Suppressor macrophage treated with lipopolysaccharide for 1 hour (primary cell): ENCODE measurements at places on chromosomes 6 and 20.

DNA sequence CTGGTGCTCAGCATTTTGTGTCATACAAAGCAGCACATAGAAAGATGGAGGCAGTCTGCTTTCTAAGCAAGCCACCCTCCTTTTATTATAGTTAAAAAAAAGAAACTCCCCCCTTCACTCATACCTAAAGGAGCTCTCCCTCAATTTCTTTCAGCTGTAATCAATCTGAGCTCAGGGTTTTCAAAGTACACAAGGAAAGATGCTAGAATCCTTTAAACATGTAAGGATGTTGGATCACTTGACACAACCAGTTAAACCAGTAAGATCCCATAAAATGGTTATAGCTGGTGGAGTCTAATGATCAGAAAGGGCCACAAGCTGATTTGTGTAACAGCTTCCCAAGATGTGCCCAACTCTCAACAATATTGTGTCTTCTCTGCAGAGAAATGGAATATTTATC, at the start of gene CALHM4:
Gene CALHM4, plus strand, starts transcription at position 301 of the 400 bp plus-strand sequence. Its CDS starts 43 bp downstream, at position 344.
- DNase-seq: no peak

GRCh38 chr6:44072959-44073611, 54.2 kb downstream of the MRPL14 start:
- DNase-seq: peak; percentile 91

DNA sequence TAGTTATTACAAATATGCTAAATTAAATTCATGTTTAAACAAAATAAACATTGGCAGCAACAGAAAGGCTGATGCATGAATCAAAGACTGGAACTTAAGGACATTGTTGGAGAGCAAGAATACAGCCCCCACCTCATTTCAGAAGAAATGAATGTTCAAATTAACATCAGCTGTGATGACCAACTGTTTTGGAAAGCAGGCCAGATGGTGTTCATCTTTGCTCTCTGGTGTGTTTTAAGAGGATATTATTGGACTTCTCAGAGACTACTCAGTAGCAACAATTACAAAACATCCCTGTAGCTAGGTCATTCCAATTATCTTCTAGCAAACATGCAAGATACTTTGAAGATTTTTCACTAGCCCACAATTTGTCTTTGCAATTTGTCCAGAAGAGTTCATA, 118.6 kb upstream of the DOK5 start:
- no peak for DNase-seq

DNA sequence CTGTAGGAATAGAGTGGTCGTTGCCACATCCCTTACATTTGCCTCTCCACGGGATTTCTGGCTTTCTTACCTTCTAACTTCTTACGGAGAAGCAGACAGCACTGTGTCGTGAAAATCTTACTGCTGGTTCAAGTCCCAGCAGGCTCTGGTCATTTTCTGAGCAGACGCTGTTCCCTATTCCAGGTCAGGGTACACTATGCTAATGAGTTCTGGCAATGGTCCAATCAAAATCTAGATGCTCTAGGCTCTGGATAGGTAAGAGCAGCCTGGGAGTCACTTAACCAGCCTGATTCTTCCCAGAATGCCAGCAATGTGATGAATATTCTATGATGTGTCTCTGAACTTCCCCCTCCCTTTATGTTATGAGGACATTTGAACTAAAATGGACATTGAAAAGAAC, at the start of gene GCM1:
Gene GCM1, minus strand, starts transcription at position 158 of the 400 bp plus-strand sequence. CDS start 3,209 bp downstream, outside the sequence.
- no peak for DNase-seq

DNA sequence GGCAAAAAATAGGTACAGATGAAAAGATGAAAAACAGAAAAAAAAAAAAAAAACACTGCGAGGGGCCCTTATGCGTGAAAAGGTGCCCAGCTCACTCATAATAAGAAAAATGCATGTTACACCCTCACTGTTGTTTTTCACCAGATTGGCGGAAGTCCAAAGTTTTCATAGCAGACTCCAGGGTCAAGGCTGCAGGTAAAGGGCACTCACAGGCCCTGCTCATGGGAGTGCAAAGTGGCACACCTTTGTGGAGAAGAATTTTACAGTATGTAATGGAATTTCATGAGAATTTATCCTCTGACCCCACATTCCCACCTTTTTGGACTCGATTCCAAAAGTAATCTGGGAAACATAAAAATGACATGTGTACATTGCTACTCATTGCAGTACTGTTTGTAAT, 108.2 kb downstream of the CDKAL1 start:
- no peak for DNase-seq

DNA sequence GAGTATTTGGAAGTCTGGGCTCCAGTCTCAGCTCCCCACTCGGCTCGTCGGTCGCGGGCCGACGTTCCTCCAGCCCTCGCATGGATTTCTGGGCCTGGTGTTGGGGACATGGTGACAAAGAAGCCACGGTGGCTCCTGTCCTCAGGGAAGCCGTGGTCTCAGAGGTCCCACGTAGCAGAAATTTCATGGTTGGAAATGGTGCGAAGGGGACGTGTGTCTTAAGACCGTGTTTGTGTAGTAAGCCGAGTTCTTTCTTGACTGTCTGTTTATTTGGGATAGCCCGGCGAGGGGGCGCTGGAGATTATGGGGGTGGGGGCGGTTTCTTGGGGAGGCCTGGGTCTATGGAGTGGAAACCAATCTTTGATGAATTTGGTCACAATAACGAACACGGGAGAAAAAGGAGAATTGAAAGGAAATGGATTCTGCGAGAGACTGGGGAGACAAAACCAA, 23.5 kb upstream of the MAP3K7 start:
- no peak for DNase-seq

DNA sequence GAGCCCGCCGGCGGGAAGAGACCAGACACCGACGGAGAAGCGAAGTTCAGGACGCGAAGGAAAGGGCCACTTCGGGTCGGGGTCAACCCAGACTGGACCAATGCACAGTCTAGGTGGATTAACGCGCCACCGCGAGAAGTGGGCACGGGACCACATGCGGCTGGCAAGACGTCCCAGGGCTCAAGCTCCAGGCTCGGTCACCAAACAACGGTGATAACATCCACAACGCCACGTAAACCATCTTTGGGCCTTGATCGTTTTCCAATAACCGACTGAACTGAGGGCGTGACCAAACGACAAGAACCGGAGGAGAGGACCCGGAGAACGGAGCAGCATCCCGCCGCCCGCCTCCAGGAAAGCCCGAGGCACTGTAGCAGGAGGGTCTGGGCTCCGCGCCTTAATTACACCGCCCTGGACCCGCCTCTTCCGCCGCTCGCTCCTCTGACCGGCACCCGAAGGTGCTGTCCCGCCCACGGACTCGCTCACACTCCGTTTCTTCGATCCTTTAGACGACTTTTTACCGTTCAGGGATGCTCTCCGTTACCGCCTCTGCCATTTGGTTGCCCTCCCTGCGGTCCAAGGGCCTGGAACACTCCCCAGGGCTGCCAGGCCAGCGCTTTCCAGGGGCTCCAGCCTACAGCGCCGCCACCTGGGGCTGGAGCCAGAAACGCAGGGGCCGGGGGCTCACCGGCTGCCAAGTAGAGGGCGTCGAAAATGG, 44.1 kb downstream of the DPPA5 start:
- DNase-seq: peak; percentile 37

DNA sequence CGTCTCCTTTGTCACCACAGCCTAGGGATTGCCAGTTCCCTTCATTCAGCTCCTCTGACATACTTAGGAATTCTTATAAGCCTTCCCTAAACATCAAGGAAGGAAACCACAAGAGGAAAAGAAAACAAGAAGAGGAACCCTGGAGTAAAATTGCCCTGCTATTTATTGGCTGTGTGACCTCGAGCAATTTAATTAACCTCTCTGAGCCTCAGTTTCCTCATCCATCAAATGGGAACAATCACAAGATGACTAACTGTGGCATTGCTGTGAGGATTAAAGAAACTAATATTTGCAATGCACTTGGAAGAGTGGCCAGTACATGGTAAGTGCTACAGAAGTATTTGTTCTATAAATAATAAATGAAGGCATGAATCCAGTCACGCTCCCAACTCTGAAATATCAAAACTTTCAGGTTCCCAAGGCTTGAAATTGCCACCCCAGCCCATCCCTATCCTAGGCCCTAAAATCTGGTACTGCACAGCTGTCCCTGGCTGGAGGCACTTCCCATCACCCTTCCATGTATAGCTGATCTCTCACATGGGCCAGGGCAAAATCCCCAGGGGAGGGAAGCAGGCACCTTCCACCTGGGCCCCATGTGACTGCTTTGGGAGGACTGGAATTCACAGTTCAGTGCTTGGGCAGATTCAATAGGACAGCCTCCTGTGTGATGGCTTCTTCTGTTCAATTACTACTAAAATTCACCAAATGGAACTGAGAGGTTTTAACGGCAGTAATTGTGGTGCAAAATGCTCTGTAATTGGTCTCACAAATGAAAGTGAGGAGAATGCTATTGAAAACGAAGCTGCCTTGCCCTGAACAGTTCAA, 78.0 kb upstream of the MAFB start:
- DNase-seq: no peak

GRCh38 chr20:34328928-34329677, 25.9 kb upstream of the AHCY start:
- DNase-seq: no peak

DNA sequence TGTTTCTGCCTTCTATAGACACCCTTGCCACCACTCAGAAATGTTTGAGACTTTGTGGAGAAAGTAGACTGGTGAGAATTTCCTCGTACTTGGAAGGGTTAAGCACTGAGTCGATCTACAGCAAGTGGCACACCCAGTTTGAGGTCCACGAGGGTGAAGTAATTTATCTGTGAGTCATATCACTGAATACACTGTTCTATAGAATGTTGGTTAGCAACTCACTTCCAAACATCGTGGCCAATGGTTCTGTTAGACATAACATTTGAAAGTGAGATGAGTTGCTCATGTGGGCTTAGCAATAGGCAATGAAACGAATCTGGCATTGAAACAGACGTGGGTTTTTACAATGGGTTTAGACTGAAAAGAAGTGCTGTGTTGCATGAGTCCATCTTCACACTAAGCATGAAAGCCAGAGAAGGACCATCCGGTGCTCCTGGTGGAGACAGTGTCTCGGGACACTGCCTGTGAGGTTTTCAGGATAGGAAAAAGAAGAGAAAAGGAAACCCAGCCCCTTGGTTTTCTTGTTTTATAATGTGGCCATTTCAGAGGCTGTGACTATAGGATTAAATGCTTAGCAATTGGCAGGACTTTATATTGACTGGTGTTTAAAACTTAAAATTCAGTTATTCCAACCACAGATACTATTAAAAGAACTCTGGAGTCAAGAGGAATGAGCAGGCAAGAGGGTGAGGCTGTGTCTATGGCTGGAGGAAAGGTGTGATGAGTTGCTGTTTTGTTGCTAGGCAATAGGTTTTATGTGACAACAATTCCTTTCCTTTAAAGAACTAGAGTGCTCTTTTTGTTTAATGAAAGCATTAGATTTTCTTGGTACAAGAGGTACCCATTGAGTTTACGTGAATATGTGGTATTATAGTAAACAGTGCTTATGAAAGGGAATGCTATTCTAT, 31.0 kb upstream of the EZR start:
- peak; percentile 86 for DNase-seq

- DNase-seq: peak; percentile 86
These were observed 14.3 kb upstream of the ZC3H12D start for GRCh38 chr6:149499066-149499465.

DNA sequence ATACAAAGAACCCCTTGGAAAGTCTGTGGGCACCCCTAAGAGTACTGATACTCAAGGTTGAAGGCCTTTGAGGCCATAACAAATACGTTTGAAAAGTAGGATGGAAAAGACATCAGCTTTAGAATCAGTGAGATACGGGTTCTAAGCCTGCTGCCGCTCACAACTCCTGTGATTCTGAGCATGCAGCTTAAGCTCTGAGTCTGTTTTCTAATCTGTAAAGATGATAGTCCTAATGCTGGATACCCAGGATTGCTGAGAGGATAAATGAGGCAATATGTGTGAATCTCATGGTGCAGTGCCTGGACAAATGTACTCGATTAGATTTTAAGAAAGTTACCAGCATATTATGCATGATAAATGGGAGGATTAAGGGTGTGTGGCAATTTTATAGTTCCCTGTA, 321.0 kb upstream of the HSF2 start:
- DNase-seq: no peak

- peak; percentile 85 for DNase-seq
These were observed 2.1 kb downstream of the MYLIP start for GRCh38 chr6:16130932-16131387.

- no peak for DNase-seq
These were observed 124.2 kb upstream of the FAM83B start for GRCh38 chr6:54722328-54722727.

GRCh38 chr6:39836606-39837005, 44.4 kb downstream of the DAAM2 start:
- no peak for DNase-seq

DNA sequence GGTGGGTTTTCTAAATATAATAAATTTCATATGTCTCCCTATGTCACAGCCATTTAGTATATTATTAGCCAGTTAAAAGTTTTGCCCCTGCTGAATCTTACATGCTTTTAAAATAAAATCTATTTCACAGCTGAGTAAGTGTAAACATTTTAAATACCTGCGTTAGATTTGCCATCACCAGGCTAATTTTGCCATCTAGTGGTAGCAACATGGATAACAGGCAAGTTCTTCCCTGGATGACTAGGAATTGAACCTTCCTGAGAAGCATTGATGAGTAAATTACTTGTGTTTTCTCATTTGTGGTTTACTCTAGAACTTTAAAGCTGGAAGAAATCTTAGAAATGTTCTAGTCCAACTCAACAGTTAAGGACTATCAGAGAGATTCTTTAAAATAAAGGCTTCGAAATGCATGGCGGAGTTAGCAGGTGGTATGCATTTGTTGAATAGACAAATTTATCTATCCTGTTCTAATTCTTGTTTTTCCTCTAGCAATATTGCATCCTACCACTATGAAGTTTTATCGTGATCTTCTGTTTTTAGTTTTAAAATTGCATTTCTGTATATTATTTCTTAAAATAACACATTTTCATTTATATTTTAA, 2.6 kb downstream of the PRSS35 start:
- DNase-seq: peak; percentile 67

DNA sequence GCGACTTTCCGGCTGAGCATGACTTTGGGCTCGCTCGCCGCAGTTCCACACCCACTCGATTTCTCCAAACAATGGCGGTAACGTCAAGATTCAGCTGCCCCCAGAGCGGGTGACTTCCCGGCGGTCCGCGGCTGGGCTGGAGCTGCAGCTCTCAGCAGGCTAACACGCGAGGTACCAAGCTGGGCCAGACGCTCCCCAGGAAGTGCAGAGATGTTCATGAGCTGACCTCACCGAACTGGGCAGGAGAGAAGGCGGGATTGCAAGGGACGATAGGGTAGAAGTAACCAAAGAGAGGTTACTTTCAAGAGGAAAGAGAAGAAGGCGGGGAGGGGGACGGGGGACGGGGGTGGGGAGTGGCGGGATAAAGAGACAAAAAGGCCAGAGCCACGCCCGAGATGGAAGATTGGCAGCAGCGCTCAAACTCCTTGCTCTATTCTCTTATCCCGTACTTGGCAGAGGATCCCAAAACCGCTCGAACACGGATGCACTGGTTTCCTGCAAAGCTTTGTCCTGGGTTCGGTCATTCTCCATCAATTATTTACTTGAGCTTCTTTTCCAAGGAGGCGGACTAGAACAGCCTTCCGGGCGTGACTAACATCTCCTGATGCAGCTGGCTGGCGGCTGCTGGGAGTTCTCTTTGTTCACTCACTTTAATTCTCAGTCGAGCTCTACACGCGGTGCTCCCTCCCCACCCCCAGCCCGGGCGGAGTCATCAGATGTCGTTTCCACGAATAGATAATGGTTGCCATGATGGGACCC, at the start of gene MTCL3:
Gene MTCL3, minus strand, starts transcription at position 626 of the 759 bp plus-strand sequence.
- peak; percentile 20 for DNase-seq

GRCh38 chr6:13421425-13422059, 65.9 kb downstream of the GFOD1 start:
- DNase-seq: no peak

- no peak for DNase-seq
These were observed 54.8 kb downstream of the DACT2 start for GRCh38 chr6:168264593-168265335.
